A673 (cell line): ENCODE measurements at places on chromosomes 1 and 21.

DNA sequence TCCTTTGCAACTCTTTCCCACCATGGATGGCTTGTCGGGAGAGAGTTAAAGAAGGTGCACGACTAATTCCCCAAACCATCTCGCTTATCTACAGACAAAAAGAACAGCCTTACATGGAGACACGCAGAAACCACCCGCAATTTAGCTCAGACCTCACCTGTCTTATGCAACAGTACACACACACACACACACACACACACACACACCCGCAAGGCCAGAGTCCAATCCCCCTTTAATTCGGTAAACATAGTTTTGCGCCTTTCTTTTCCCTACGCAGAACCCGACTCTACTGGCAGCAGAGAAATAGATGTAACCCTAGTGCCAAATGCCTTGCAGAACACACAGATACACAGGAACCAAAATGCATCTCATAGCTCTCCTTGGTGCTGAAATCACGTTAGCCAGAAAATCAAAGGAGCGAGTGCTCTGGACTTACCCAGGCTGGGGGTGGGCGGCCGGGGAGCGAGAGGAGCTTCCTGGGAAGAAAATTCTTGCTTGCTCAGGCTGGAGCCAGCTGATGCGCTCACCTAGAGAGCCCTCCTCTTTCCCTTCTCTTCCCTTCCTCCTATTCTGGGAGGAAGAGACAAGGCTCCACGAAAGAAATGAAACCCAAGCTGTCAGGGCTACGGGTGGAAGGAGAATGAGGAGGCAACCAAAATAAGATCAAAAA lies 470 bp downstream of the TNR start:
- H3K36me3 ChIP-seq: no peaks in the 10 kb centered on the region
- H3K4me1 ChIP-seq: no peaks in the 10 kb centered on the region
- H3K27me3 ChIP-seq: peaks cover 21% of the 10 kb centered on the region
- H3K4me3 ChIP-seq: no peak overlapping the region

DNA sequence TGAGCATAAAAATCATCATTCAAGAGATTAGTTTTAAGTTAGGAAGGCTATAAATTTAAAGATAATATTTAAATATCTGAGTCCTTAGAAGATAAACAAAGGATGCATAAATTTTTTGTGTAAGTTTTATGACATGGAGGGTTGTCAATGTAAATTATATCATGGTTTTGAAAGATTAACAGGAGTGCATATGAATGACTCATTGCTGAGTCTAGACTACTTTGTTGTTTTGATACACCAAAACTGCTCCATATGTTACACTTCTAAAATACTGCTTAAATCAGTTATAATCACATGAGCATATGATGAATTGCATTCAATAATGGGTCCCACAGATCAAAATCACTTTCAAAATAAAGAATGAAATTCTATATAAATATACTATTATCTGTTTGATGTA lies 312.5 kb downstream of the KCNT2 start:
- H3K4me3 ChIP-seq: no peak overlapping the region
- no peak overlapping the region for H3K27ac ChIP-seq
- no peaks in the 10 kb centered on the region for H3K27me3 ChIP-seq
- no peaks in the 10 kb centered on the region for H3K36me3 ChIP-seq

GRCh38 chr1:174829990-174830389 lies 169.8 kb upstream of the CACYBP start:
- no peak overlapping the region for H3K27ac ChIP-seq
- H3K4me3 ChIP-seq: no peak overlapping the region
- H3K36me3 ChIP-seq: no peaks in the 10 kb centered on the region
- DNase-seq: no peak
- H3K27me3 ChIP-seq: no peaks in the 10 kb centered on the region
- no peaks in the 10 kb centered on the region for H3K4me1 ChIP-seq

DNA sequence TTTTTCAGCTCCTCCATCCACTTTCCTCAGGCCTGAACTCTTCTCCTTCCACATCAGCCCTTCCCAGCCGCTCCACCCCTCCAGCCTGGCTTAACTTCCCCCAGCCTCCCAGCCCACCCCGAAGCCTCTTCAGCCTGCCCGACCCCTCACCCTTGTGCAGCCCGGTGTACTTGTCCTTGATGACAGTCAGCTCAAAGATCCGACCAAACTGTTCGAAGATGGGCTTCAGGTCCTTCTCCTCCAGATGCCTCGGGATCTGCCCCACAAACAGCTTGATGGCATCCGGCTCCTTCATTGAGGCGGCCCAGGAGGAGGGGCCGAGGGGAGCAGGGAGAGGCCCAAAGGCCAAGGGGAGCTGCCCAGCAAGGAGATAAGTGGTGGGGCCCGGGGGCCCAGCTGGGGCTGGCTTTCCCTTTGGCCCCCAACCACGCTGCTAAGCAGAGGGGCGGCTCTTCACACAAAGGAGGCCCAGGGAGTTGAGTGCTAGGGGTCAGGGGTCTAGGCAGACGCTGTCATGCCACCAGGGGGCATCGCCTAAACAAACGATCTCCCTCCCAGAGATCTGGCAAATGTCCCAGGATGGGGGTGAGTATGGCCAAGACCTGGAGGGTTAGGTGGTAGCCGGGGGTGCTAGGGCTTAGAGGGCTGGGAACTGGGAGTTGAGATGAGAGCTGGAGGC lies 738 bp downstream of the CELF3 start:
- peak; percentile 19 for DNase-seq
- no peaks in the 10 kb centered on the region for H3K36me3 ChIP-seq
- H3K4me3 ChIP-seq: no peak overlapping the region
- H3K27me3 ChIP-seq: peaks cover 65% of the 10 kb centered on the region
- H3K27ac ChIP-seq: no peak overlapping the region
- peaks cover 8% of the 10 kb centered on the region for H3K4me1 ChIP-seq

GRCh38 chr21:39119891-39120290 lies 63.4 kb downstream of the PSMG1 start:
- H3K4me3 ChIP-seq: no peak overlapping the region
- H3K36me3 ChIP-seq: no peaks in the 10 kb centered on the region
- H3K27ac ChIP-seq: no peak overlapping the region
- DNase-seq: no peak
- no peaks in the 10 kb centered on the region for H3K4me1 ChIP-seq
- no peaks in the 10 kb centered on the region for H3K27me3 ChIP-seq

- no peaks in the 10 kb centered on the region for H3K27me3 ChIP-seq
- no peak for DNase-seq
- H3K36me3 ChIP-seq: no peaks in the 10 kb centered on the region
Measured at GRCh38 chr1:170156594-170156993, 10.8 kb downstream of the NTMT2 start.

- no peak overlapping the region for H3K27ac ChIP-seq
- H3K4me1 ChIP-seq: peaks cover 7% of the 10 kb centered on the region
- no peak overlapping the region for H3K4me3 ChIP-seq
Measured at GRCh38 chr1:32116531-32116930, 8.7 kb downstream of the KPNA6 start.

DNA sequence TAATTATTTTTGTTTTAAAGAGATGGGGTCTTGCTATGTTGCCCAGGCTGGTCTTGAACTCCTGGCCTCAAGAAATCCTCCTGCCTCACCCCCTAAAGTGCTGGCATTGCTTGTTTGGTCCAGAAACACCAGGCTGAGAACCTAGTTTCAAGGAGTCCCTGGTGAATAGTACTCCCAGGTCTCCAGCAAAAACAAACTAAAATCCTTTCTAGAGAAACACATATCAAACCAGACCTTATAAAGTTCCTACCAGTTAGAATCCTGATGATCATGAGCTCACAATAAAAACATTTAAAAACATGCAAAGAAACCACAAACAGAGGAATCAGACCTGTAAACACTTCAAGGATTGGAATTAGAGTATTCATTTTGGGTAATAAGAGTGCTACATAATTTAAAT lies 34.4 kb upstream of the PADI1 start:
- H3K4me3 ChIP-seq: no peak overlapping the region
- no peak overlapping the region for H3K27ac ChIP-seq
- no peaks in the 10 kb centered on the region for H3K4me1 ChIP-seq
- no peak for DNase-seq
- no peaks in the 10 kb centered on the region for H3K27me3 ChIP-seq

DNA sequence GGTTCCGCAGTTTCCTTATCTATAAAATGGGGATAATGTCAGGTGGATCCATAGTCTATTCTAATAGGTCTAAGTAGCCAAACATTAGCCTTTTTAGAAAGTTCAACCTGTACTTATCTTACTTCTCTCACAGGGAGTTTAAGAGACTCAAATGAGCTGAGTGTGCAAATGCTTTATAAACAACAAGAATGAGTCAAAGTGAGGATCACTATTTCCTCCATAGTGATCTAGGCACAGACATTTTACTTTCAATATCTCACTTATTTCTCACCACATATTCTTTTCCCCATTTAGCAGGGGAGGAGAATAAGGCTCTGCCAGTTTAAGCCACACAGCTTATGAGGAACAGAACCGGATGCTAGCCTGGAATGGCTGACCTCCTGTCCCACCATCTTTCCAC lies 92.1 kb upstream of the LMO4 start:
- H3K27ac ChIP-seq: no peak overlapping the region
- no peak for DNase-seq
- H3K36me3 ChIP-seq: no peaks in the 10 kb centered on the region
- no peak overlapping the region for H3K4me3 ChIP-seq

DNA sequence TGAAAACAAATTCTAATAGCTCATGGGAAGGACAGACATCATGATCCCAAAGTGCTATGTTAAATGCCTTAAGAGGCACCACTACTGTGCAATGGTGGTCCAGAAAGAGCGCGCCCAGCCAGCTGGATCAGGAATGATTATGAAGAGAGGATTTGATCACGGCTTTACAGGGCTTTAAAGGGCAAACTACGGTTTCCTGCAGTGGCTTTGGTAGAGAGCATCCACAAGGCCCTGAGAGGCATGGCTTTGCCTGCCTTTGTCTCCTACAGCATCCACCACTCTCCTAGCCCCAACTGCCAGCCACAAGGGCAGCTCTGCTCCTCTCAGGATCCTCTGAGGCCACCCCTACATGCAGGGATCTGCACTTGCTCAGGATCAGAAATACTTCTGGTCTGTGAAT lies 40.7 kb downstream of the ZNF281 start:
- peaks cover 6% of the 10 kb centered on the region for H3K4me1 ChIP-seq
- DNase-seq: no peak
- no peak overlapping the region for H3K27ac ChIP-seq
- H3K4me3 ChIP-seq: no peak overlapping the region

DNA sequence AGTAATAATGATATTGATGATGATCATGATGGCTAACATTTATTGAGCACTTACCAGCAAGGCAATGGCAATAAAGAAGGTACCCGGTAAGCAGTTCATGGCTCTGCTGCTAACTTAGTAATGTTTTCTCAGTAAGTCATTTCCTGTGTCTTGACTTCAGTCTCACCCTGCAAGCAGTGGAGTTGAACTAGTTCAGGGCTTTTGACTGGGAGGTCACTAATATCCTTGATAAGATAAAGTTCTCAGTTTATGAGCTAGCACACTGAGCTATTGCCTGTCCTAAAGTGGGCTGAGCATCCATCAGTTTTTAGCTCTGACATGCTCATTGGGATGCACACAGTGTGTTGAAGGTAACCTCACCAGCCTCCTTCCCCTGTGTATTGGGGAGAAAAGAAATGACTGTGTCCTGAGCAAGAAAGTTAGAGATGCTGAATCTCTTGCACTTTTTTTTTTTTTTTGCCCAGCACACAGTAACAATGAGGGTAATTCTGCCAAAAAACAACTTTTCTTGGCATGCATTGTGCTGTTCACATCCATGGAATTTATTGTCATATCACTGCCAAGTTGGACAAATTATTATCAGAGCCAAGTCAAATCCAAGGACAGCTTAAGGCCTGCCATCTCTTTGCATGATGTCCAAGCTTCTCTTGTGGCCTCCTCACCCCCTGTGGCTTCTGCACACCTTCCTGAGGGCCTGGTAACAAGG lies 55.5 kb upstream of the GADD45A start:
- no peak for DNase-seq
- no peaks in the 10 kb centered on the region for H3K4me1 ChIP-seq
- no peak overlapping the region for H3K27ac ChIP-seq
- H3K4me3 ChIP-seq: no peak overlapping the region
- no peaks in the 10 kb centered on the region for H3K36me3 ChIP-seq

GRCh38 chr21:41865002-41865777 lies 14.0 kb downstream of the PRDM15 start:
- no peak overlapping the region for H3K27ac ChIP-seq
- no peaks in the 10 kb centered on the region for H3K27me3 ChIP-seq
- H3K36me3 ChIP-seq: no peaks in the 10 kb centered on the region
- no peak for DNase-seq
- H3K4me3 ChIP-seq: no peak overlapping the region

GRCh38 chr1:21325231-21325718 lies 35.0 kb upstream of the ECE1 start:
- no peaks in the 10 kb centered on the region for H3K27me3 ChIP-seq
- no peaks in the 10 kb centered on the region for H3K36me3 ChIP-seq
- no peak overlapping the region for H3K4me3 ChIP-seq
- peak overlapping the region; percentile 86 for H3K27ac ChIP-seq
- DNase-seq: no peak

GRCh38 chr1:67441183-67441582 lies 11.0 kb upstream of the SERBP1 start:
- no peaks in the 10 kb centered on the region for H3K27me3 ChIP-seq
- H3K4me1 ChIP-seq: no peaks in the 10 kb centered on the region
- DNase-seq: no peak
- no peaks in the 10 kb centered on the region for H3K36me3 ChIP-seq
